ENCODE measurements at places on chromosomes 5 and 9. TPM values are rescaled to one million over a fixed set of nuclear protein-coding genes. Genes with fewer than 3 reads are reported as not detected.

The ZBTB5 gene
- 10.0 TPM for total RNA-seq

DNA sequence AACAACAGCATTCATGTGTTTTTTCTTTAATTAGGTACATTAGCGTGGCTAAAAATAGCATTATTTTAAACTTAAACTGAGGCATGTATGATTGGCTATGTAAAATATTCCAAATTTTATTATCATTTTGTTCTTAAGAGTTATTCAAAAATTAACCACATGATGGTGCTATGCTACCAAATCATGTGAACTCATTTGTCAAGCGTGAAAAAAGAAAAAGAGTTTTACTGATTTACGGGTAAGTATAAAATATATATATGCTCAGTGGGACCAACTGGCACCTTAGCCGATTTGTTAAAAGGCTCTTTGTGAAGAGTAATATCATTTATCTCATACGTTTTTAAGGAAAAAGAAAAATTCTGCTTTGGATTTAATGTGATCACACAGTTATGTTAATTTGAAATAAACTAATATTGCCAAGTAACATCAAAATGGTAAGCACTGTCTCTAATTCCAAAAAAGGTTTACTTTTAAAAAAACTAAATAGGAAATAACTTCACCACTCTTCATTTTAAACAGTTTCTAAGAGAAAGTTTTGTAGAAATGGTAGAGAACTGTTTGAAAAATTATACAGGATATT is 1042.3 kb downstream of the CDH12 start:
- DNase-seq, result peak; percentile 51

GRCh38 chr9:14515571-14516198 is 177.5 kb downstream of the ZDHHC21 start:
- DNase-seq, result no peak

- DNase-seq, result no peak
These were observed 131.3 kb upstream of the DAP start for GRCh38 chr5:10892147-10892910.

DNA sequence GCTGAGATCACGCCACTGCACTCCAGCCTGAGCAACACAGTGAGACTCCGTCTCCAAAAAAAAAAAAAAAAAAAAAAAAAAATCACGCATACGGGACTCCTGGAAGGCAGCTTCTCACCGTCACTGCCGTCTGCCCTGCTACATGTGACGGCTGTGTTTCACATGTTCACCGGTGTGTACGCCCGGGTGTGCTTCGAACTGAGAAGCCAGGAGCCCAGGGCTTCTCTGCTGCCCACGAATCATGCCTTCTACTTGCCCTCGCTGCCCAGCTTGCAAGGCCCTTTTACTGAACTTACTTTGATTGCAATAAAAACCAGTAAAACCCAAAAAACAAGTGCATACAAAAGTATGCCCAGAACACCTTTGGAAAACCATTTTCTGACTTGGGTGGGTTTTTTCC is 5.8 kb upstream of the NKD2 start:
- no peak for DNase-seq

- no peak for DNase-seq
These were observed 3.2 kb upstream of the RNU6ATAC start for GRCh38 chr9:134167530-134167931.

DNA sequence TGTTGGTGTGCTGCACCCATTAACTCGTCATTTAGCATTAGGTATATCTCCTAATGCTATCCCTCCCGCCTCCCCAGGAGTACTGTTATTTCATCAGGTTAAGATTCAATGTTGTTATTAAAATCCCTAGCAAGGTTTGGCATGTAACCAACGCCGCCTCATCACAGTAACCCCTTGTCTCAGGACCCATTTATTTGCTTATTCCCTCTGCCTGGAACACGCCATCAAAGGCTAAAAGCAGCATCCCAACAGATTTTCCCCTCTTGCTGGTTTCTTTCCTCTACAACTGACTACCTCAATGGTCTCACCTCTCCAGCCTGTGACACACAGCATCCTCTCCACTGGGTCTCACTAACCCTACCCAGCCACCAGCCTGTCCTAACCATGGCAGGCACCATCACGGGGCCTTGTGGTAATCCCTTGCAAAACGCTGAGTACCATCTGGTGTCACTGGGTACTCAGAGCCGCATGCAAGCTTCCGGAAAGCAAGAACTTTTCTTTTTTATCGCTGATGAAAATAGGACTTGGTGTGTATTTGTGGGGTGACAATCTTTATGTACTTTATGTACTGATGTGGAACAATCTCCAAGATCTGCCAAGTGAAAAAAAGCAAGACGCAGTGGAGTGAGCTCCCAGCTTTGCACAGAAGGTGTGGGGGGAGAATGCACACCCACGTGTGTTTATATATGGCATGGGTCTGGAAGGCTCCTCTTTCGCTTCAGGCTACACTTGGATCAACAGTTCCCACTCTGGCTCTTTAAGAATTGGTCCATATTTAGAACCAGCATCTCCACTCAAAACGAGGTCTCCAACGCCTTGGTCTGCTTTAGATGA is 6.1 kb downstream of the RPS14 start:
- no peak for DNase-seq
